Suprapubic skin (tissue), 4 donors: ENCODE measurements at places on chromosomes 16 and 17. TPM values are rescaled to one million over a fixed set of nuclear protein-coding genes. Genes with fewer than 3 reads are reported as not detected.

CACNA1H gene
- 19.4 TPM for total RNA-seq

CMTM4 gene
- 39.5 TPM for total RNA-seq

PIK3R6 gene
- 1.1 TPM for total RNA-seq

GPR139 gene
- not detected for total RNA-seq

MYO18A gene
- total RNA-seq = 87.6 TPM

TMEM88 gene
- 5.4 TPM for total RNA-seq

HNF1B gene
- not detected for total RNA-seq

PIP4K2B gene
- 40.5 TPM for total RNA-seq

ASIC2 gene
- not detected for total RNA-seq

CORO7 gene
- total RNA-seq = 29.6 TPM

HCFC1R1 gene
- total RNA-seq = 32.6 TPM

TNP2 gene
- total RNA-seq = not detected

QRICH2 gene
- 2.8 TPM for total RNA-seq

ZNF785 gene
- 24.5 TPM for total RNA-seq

HAPSTR1 gene
- 52.7 TPM for total RNA-seq

NEUROD2 gene
- total RNA-seq = not detected

RPL13 gene
- 7,866 TPM for total RNA-seq

GCSH gene
- 9.0 TPM for total RNA-seq

SLC9A5 gene
- total RNA-seq = 0.26 TPM

ACSM2A gene
- not detected for total RNA-seq

KRTAP9-8 gene
- total RNA-seq = not detected

OR1A1 gene
- total RNA-seq = not detected

KRTAP4-5 gene
- total RNA-seq = 19.2 TPM
